NCI-H1436 treated with DMSO at 0.1 percent for 48 hours (cell line): ENCODE measurements at places on chromosomes 11 and 22.

- no peak for DNase-seq
These were observed 125.2 kb downstream of the MICAL2 start for GRCh38 chr11:12235553-12235946.

GRCh38 chr11:47399860-47400767 is 8.3 kb upstream of the SLC39A13 start:
- no peak for DNase-seq

DNA sequence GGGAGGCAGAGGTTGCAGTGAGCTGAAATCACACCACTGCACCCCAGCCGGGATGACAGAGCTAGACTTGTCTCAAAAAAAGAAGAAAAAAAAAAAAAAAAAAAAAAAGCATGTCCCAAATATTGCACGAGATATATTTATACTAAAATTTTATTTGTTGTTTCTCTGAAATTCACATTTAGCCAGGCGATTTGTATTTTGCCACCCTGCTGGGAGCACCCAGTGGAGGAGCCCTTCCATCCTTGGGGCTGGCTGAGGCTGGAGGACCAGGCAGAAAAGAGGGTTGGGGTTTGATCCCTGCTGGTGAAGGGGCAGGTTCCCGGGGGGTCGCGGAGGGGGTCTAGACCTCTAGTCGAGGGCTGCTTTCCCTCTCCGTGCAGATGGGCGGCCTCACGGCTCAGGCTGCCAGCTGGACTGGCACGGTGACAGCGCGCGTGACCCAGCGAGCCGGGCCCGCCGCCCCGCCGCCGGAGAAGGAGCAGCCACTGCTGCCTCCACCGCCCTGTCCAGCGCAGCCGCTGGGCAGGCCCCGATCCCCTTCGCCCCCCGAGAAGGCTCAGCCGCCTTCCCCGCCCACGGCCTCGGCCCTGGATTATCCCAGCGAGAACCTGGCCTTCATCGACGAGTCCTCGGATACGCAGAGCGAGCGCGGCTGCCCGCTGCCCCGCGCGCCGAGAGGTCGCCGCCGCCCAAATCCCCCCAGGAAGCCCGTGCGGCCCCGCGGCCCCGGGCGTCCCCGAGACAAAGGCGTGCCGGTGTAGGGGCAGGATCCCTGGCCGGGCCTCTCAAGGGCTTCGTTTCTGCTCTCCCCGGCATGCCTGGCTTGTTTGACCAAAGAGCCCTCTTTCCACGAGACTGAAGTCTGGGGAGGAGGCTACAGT is 952 bp upstream of the CATSPERZ start:
- no peak for DNase-seq

DNA sequence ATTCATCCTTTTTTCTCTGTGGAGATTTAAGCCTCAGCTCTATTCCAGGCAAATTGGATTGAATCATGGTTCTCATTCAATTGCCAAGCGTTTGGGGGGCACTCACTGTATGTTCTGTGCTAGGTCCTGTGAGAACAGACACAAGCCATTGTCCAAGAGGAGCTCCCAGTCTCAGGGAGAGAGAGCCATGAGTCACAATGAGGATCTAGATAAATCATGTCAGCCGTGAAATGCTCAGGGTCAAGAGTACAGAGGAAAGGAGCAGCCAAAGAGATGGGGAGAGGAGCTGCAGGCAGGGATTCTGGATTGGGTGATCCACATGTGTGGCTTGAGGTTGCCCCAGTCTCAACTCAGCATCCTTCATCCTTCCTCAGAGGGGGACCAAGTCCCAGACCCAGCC is 93.6 kb downstream of the FEZ1 start:
- no peak for DNase-seq

DNA sequence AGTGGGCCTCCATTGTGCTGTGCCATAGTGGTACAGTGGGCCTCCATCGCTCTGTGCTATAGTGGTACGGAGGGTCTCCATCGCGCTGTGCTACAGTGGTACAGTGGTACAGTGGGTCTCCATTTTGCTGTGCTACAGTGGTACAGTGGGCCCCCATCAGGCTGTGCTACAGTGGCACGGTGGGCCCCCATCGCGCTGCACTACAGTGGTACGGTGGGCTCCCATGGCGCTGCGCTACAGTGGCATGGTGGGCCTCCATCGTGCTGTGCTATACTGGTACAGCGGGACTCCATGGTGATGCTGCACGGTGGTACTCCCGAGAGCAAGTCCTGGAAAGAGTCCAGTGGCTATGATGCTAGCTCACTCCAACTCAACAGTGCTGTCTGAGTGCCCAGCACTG is 51.8 kb downstream of the SCUBE1 start:
- DNase-seq: no peak

DNA sequence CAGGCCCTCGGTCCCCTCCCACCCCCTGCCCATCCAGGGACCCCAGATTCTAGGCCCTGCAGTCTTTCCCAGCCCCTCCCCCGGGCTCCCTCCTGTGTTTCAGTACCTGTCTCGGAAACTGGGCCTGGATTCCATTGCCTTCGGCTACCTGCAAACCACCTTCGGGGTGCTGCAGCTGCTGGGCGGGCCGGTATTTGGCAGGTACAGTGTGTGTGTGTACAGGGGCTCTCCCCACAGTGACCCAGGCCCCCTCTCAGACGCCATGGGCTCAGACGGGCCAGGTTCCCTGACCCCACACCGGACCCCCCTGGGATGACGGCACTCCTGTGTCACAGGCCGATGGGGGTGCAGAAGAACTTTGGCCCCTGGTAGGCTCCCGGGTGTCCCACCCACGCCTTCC is 21.1 kb downstream of the PHLDA2 start:
- DNase-seq: no peak

DNA sequence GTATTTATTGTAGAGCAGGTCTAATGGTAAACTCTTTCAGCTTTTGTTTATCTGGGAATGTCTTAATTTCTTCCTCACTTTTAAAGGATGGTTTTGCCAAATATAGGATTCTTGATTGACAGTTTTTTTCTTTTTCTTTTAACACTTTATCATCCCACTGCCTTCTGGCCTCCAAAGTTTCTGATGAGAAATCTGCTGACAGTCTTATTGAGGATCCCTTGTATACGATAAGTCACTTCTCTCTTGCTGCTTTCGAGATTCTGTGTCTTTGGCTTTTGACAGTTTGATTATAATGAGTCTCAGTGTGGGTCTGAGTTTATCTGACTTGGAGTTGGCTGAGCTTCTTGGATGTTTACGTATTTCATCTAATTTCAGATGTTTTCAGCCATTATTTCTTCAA is 6.7 kb upstream of the TSKU start:
- DNase-seq: no peak

GRCh38 chr11:115317277-115318185 is 186.7 kb downstream of the CADM1 start:
- DNase-seq: peak; percentile 93

- no peak for DNase-seq
These were observed 591.2 kb downstream of the OPCML start for GRCh38 chr11:132941024-132941646.

DNA sequence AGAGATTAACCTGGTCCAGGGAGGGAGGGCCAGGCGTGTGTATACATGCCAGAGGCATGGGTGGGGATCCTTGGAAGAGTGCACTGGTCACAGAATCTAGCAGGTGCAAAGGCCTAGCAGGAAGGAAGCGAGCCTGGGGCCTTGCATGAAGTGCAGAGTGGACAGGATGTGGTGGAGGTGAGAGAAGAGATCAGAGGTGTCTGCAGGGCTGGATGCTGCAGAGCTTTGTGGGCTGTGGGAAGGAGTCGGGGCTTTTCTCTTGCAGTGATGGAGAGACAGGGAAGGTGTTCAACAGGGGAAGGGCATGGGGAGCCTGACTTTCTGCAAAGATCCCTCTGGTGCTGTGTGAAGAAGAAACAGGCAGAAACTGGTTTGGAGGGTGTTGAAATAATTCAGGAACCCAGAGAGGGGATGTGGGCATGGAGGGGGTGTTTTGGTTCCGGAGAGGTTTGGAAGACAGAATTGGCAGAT is 2.5 kb upstream of the TPST2 start:
- DNase-seq: no peak

DNA sequence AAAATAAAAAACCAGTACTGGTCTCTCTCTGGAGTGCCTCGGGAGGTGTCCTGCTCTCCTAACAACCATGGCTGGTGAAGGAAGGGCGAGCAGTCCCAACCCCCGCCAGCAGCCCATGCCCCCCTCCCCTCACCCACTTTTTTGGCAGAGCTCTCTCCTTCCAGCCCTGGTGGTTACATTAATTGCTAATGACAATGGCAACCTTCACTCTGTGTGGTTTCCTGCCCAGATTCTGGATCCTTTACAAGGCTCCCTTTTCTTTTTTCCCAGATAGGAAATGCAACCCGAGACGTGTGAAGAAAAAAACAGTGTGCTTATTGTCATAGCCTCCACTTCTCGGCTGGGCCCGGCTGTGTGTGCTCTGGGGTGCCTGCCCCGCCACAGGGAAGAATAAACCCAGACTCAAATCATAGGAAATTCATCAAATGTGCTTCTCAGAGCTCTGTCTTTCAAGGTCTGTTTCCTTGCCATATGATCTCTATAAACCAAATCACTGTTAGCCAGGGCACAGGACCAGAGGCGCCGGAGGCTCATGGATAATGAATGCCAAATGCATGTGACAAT is 513.0 kb downstream of the SOX6 start:
- no peak for DNase-seq

GRCh38 chr11:129945373-129945772 is 50.0 kb upstream of the NFRKB start:
- no peak for DNase-seq

DNA sequence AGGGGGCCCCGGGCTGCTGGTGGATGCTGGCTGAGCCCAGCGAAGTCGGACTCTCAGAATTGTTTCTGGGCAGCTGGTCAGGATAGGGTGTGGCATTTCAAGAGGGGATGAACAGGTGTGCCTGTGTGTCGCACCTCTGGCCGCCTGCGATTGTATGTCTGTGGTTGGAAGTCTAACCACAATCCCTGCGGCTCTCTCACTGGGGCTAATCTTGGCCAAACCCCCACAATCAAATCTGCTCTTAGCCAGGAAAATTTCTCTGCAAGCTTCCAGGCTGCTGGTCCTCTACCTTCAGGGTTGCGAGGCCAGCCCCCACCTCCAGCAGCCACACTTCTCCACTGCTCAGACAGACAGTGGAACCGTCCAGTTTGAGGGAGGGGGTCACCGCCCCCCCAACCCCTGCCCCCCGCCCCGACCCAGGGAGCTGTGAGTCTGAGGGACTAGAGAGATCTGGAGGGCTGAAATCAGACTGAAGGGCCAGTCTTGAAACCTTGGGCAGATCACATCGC is 953 bp downstream of the ATG16L2 start:
- DNase-seq: no peak

DNA sequence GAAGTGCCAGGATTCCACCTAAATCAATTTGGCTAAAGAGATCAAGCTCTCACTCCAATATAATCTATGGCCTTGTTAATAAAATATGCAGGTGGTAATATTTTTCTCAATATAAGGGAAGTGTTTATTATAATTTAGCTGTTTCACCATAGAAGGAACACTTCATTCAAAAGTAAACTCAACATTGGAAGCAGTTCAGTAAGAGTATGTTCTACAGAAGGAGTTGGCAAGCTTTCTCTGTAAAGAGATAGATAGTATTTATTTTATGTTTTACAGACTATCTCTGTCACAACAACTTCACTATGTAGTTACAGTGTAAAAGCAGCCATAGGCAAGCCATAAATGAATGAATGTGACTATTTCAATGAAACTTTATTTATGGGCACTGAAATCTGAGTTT is 313.6 kb upstream of the ANO3 start:
- no peak for DNase-seq

GRCh38 chr11:44248109-44248508 is 61.8 kb downstream of the ALX4 start:
- no peak for DNase-seq

- DNase-seq: no peak
These were observed 14.9 kb downstream of the FZD4 start for GRCh38 chr11:86940122-86940777.

DNA sequence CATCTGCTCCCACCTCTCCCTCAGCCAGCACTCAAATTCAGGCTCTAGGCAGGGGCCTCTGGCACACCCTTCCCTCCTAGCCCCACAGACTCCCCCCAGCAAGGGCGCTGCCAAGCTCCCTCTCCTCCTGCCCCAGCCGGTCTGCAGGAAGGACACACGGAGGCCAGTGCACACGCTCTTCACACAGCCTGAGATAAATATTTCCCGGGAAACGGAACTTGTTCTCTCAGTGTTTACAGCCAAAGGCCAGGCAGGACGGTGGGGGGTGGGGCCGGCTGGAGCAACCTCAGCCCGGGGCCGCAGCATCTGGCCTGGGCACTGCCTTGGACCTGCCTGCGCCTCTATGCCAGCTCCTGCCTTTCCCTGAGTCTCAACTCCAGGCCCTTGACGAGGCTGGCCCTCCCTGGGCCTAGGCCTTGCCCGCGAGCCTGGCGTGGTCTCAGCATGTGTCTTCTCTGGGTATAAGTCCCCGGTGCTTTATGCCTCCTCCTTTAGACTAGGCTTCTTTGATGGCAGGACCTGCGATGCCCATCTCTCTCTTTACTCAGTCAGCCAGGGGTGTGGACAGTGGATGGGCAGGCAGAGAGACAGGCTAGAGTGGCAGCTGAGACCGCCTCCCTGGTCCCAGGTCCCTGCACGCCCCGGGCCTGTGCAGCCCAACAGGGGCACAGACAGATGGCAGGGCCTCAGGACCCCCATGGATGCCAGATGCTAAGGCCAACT is 48.4 kb downstream of the PDE2A start:
- no peak for DNase-seq

DNA sequence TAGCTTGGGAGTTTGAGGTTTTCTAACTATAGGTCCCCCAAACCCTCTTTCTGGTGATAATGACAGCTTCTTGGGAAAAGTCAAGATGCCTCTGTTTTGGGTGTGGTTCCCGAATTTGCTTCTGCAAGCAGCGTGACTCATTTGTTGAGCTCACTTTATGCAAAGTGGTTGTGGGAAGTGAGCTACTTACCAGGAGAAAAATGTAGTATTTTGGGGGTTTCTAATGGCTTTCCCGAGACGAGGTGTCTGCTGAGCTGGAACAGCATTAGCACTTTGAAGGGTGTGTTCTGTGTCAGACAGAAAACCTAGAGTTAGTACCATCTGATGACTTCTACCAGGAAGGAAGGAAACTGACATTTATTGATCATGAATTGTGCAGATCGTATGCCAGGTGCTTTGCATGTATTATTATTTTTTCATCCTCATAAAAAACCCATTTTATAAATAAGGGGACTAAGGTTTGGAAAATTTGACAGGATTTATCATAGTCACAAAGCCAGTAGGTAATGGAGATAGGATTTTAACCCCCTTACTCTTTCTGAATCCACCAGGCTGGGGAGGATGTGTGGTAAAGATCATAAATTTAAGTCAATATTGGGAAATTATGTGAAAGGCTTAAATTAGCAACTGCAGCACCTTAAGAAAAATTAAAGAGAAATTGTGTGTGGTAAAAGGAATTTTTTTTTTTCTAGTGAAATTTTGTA is 108.8 kb upstream of the CD44 start:
- no peak for DNase-seq

GRCh38 chr11:110928391-110928790 is 216.2 kb upstream of the ARHGAP20 start:
- no peak for DNase-seq
